ENCODE measurements at places on chromosomes 16 and 17. TPM values are rescaled to one million over a fixed set of nuclear protein-coding genes. Genes with fewer than 3 reads are reported as not detected.

The KRT27 gene
- total RNA-seq = not detected

The TBC1D28 gene
- not detected for total RNA-seq

The ARHGDIA gene
- 144 TPM for total RNA-seq

The SHISA9 gene
- 0.52 TPM for total RNA-seq

The IL21R gene
- total RNA-seq = 0.57 TPM

The SEPTIN1 gene
- total RNA-seq = 0.91 TPM

The ATAD5 gene
- 1.5 TPM for total RNA-seq

The EVPLL gene
- total RNA-seq = 5.0 TPM

The NAGLU gene
- 35.3 TPM for total RNA-seq

GRCh38 chr16:7526736-7527135 lies 194.1 kb downstream of the RBFOX1 start:
- no peak for DNase-seq

GRCh38 chr16:88653596-88654362 lies 2.9 kb upstream of the CYBA start:
- DNase-seq = no peak

DNA sequence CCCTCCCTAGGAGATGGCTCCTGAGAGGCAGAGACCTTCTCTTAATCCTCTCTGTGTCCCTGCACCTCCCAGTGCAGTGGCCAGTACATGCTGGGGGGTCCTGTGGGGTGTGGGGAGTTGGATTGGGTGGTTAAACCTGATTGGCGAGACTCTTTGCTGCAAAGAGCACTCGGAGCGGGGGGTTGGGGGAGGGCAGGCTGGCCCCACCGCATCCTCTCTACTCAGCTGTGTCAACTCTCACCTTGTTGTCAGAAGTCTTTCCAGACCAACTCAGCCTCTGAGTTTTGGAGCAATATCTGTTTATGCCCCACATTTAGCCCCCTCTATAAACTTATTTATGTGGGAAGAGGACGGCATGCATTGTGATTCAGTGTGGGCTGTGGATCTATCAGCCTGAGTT lies 40.0 kb downstream of the SMARCE1 start:
- no peak for DNase-seq

DNA sequence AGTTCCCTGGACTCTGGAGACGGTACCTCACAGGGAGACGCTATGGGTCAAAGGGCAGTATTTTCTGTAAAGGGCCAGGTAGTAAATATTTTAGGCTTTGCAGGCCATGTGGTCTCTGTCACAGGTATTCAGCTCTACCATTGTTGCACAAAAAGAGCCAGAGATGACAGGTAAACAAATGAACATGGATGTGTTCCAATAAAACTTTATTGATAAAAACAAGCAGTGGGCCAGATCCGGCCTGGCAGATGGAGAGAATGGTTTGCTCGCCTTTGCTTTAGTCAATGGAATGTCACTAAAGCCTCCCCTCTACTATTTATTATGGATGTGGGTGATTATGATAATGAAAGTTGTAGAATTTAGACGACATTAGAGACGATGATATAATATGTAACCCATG lies 8.9 kb upstream of the SLC5A11 start:
- no peak for DNase-seq

GRCh38 chr16:85395207-85395912 lies 217.8 kb upstream of the GSE1 start:
- DNase-seq = no peak

- no peak for DNase-seq
Measured at GRCh38 chr17:31559584-31560501, 168.4 kb downstream of the RAB11FIP4 start.

- DNase-seq = no peak
Measured at GRCh38 chr17:79073016-79073705, 1.5 kb upstream of the ENGASE start.

DNA sequence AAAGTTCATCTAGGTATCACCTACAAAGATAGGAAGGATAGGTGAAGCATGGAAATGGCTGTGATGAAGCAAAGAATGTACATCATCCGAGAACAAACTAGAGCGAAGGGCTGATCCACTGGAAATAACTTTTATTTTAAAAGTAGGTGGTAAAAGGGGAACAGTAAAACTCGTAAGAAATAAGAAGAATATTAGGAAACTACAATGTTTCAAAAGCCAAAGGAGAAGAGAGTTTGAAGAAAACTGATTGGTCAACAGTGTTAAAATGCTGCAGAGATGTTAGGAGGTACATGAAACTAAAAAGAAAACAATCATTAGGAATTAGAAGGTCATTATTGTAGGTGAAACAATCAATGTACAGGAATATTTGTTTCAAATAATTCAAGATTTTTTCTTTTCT lies 108.1 kb downstream of the USP32 start:
- DNase-seq = no peak

DNA sequence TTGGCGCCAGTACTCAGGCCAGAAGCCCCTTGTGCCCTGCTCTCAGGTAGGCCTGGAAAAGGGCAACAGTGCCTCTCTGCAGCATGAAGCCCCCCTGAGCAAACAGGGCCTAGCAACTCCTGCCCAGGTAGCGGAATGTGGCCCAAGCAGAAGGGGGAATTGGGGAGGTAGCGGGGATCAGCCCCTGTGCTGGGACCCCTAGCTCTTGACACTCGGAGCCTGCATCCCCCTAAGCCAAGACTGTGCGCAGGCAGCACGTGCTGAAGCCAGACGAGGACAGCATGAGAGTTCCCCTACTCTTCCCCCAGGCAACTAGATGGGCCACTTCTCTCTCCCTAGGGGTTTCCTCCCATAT lies 823 bp upstream of the CD2BP2 start:
- DNase-seq = no peak

DNA sequence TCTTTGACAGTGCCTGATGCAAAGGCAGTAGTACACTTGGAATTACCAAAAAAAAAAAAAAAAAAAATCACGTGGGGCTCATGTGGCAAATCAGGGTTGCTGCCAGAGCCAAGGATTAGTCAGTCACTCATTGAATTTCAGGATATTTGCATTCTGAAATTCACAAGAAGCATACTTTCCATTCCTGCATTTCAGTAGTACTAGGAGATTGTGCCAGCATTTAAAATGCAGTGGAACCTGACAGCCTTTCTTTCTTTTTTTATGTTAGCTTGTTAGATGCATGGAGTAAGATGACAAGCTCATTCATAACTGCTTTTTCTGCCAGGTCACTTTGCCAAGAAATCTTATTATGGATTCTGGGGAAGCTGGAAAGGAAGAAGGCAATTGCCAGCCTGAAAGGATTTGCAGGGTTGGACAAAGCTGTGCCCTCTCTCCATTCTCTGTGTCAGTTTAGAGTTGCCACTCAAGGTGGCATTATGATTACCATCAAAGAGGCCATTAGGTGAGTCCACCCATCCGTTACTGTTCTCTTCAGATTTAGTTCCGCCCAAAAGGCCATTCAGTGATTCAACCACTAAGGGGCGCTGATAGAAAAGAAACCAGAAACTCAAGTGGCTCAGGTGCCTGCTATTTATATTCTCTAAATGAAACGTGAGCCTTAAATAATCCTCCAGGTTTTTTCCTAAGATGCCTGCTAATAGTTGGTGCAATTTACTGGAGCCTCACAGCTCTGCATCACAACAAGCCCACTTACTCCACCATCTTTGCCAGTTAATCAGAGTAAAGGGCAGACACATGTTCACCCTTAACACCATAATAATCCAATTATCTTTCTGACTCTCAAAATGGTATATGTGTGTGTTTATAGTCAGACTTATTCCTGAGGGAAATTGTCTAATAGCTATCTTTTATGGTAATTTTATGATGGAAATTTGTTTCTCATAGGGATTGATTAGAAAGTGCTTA lies 59.0 kb downstream of the TANGO6 start:
- peak; percentile 53 for DNase-seq

- no peak for DNase-seq
Measured at GRCh38 chr16:88289968-88290401, 92.8 kb upstream of the ZNF469 start.

- no peak for DNase-seq
Measured at GRCh38 chr16:76483307-76483909, 206.2 kb downstream of the CNTNAP4 start.

- DNase-seq = no peak
Measured at GRCh38 chr17:82249896-82250581, 21.2 kb downstream of the SLC16A3 start.

- no peak for DNase-seq
Measured at GRCh38 chr16:3458852-3459361, 15.4 kb downstream of the NAA60 start.

DNA sequence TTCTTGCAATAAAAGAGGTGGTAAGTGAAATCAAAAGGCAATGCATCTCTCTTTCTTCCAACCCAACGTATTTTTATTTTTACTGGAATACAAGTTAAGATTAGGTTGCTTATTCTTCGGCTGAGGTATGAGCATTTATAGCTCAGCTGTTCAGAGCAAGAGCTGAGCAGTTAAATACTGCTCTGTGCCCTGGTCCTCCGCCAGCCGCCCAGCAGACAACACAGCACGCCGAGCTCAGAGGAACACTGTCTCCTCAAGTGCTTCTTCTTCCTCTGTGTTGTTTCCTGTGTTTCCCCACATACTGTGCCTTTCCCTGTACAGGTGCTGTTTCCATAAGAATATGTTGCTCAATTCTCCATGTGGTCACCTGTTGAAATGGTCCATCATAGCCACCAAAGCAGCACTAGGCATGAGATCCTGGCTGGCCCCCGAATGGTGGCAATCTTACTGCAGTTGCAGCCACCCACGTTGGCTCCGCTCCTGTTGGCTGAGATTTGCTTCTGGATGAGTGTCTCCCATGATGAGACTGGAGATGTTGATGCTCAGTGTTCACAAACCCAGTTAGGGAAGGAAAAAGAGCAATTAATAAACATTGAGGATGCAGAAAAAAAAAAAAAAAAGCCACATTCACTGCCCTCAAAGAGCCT lies 515.3 kb downstream of the GRIN2A start:
- DNase-seq = no peak

GRCh38 chr16:5769513-5769912 lies 671.9 kb upstream of the EEF2KMT start:
- DNase-seq = no peak

DNA sequence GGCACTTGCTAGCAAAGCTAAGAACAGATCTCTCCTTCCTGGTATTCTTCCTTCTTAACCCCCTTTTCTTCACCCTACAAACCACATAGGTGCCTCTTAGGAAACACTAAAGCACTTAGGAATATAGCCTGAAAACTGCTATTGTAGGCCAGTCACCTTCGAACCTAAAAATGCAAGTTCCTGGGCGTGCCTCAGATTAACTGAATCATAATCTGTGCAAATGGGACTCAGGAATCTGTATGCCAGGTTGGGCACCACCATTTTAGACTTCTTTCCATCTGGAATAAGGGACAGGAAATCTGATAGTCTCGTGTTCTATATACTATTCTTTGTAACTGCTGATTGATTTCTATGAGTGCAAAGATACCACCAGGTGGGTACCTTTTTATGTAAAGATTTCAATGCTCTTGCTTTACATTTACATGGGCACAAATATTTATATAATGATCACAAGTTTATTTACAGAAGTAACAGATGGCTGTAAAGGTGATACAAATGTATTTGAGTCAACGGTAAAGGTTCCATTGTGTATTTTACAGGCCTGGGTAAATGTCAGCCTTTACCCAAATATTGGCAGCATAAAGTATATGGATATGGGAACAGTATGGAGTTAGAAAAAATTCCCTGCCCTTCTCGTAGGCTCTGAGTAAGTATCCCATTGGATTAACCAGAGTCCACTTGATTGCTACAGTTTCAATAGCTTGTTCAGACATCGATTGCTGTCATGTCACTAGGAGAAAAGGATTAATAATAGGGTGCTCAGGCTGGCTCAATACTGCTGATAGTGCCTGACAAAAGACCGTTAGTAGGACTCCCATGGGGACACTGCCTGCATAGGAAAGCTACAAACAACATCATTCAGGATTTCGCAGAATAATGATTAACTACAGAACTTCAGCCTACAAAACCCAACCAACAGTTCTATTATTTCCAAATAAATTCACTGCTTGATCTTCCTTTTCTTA lies 124.7 kb downstream of the SNX11 start:
- no peak for DNase-seq

- no peak for DNase-seq
Measured at GRCh38 chr16:85553436-85554113, 59.5 kb upstream of the GSE1 start.

GRCh38 chr16:52861614-52862022 lies 191.1 kb downstream of the CHD9NB start:
- DNase-seq = no peak

- DNase-seq = no peak
Measured at GRCh38 chr16:15539197-15539596, 103.8 kb downstream of the MARF1 start.

GRCh38 chr16:79213214-79213613 lies 387.3 kb downstream of the MAF start:
- no peak for DNase-seq

DNA sequence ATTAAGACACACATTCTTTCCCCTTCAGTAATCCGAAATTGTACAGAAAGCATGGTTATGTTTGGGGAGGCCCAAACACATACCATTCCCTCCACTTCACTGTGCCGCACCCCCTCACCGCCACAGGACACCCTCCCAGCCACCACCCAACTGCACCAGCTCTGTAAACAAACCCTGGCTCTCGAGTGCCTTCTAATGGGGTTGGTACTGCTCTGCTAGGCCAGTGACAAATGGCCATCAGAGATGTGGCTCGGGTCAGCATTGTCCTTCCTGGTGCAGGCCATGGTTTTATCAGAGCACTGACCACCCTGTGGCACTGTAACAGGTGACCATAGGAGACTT lies 24.0 kb upstream of the SREBF1 start:
- no peak for DNase-seq

DNA sequence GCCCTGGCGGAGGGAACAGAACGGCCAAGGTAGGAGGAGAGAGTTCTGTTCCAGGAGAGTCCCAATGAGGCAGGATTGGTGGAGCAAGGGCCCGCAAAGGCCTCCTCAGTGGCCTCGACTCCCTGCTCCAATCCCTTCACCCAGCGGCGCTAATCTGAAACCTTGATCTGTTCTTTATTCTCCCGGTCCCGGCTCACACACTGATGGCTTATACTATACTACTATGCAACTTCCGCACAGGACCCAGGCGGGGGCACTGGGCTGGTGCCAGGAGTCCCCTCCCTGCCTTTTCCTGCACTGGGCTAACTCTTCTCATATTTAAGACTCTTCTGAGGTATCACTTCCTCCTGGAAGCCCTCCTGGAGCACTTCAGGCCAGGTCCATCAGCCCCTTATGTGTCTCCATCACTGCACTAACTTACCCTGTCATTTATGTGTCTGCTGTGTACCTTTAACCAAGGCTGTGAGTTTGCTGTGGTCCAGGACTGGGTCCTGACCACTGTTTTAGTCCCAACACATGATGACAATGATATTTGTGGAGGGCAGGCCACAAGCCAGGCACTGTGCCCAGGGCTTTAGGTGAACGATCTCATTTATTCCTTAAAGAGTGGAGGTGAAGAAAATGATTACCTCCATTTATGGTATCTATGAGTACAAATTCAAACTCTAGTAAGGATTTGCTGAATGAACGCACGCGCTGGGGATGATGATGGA lies 6.8 kb downstream of the CCDC102A start:
- peak; percentile 81 for DNase-seq
